ENCODE measurements at places on chromosomes 2 and 18.

- no peak for DNase-seq
These were observed 8.6 kb downstream of the DNAJB2 start for GRCh38 chr2:219287580-219288265.

GRCh38 chr2:241007880-241008710 lies 9.7 kb downstream of the SNED1 start:
- no peak for DNase-seq

DNA sequence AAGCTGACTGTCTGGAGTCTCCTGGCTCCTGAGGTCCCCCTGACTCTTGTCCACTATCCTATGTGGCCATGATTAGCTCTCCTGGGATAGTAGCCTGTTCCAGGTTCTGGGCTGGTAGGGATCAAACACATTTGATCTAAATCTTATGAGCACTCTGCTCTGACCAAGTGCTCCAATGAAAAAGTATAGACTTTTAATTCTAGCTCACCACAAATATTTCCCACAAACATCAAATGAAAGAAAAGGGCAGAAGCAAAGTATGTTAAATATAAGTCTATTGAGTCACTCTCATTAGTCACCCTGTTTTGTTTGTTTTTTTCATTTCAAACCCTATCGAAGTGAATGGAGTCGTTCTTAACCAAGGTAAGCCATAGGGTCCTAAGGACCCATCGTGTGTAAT lies 39.7 kb upstream of the NEDD4L start:
- DNase-seq, result peak; percentile 66

GRCh38 chr2:60092781-60093180 lies 460.7 kb downstream of the BCL11A start:
- DNase-seq, result no peak

GRCh38 chr18:58590254-58590653 lies 38.6 kb downstream of the ALPK2 start:
- DNase-seq, result peak; percentile 93

DNA sequence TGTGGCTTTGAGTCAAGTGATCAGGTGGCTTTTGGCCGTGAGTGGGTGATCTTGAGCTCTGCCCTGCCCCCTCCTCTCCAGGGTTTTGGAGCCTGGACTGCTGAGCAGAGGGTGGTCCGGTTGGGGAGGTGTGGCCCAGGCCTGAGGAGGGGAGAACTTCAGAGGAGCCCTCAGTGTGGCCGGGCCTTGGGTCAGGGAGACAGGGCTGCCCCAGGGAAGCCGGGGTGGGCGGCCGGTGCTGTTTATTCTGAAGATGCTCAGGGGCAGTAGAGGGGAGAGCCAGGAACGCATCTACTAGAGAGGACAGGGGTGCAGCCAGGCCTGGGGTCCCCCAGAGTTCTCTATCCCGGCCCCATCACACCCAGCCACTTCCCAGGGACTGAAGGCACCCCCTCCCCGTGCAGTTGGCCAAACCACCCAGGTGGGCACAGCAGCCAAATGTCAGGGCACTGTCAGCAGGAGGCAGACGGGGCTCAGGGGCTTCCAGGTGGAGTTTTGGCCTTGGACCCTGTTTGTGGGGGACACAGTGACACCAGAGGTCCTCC lies 963 bp downstream of the ERFE start:
- no peak for DNase-seq
